Lower lobe of right lung (tissue), 2 donors: ENCODE measurements at places on chromosomes 12 and 14. TPM values are rescaled to one million over a fixed set of nuclear protein-coding genes. Genes with fewer than 3 reads are reported as not detected.

GRCh38 chr12:48712209-48712608 lies 4.3 kb downstream of the CCNT1 start:
- no peak for DNase-seq

- no peak for DNase-seq
Observed at GRCh38 chr12:3364226-3364625, 126.8 kb upstream of the PRMT8 start.

Gene PDE3A
- 5.5 TPM for total RNA-seq

DNA sequence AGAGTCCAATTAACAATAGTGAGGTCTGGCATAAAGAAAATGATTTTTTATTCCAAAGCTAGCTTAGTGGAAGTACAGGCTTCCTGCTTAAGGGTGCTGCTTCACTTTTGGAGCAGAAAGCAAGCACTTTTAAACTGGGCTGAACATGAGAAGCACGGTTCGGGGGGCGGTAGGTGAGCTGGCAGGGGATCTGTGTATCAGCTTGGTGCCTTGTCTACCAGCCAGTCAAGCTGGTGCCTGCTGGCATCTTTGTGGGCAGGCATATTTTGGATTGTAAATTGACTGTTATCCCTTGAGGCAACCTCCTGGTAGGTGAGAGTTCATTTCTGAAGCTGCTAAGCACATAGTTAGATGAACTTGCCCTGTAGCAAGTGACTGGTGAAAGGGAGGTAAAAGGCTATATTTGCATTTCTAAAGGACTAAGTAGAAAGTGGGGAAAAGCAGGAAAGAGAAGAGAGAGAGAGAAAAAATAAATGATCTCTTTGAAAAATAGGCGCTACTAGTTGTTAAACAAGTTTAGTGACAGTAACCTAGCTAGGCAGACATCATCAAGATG lies 121.1 kb upstream of the SYT10 start:
- DNase-seq: no peak
